ENCODE measurements at places on chromosomes 3 and 15. TPM values are rescaled to one million over a fixed set of nuclear protein-coding genes. Genes with fewer than 3 reads are reported as not detected.

Gene FSIP1
- 0.72 TPM for total RNA-seq

Gene GXYLT2
- 15.1 TPM for total RNA-seq

Gene PLCB2
- 4.4 TPM for total RNA-seq

Gene LSAMP
- total RNA-seq, result 6.4 TPM

Gene DNAJA4
- total RNA-seq, result 18.6 TPM

Gene SLC12A1
- total RNA-seq, result not detected

Gene STT3B
- 192 TPM for total RNA-seq

Gene CLDN1
- total RNA-seq, result 8.7 TPM

Gene SOX2
- total RNA-seq, result 39.5 TPM

Gene RNU5B-1
- total RNA-seq, result not detected

Gene NRG4
- 0.54 TPM for total RNA-seq

Gene PLIN1
- 0.11 TPM for total RNA-seq

Gene SUCNR1
- not detected for total RNA-seq

Gene EIF4E3
- 2.4 TPM for total RNA-seq

Gene RNF168
- total RNA-seq, result 48.4 TPM

Gene CYFIP1
- total RNA-seq, result 134 TPM

Gene JMJD7
- 24.2 TPM for total RNA-seq

Gene ATP13A4
- total RNA-seq, result 1.3 TPM

Gene GABRB3
- total RNA-seq, result 122 TPM

Gene MIX23
- 62.6 TPM for total RNA-seq

Gene RASGRF1
- 0.05 TPM for total RNA-seq

Gene TEX9
- 8.2 TPM for total RNA-seq

Gene SLC28A1
- not detected for total RNA-seq

Gene REC114
- not detected for total RNA-seq

Gene RGMA
- 19.7 TPM for total RNA-seq

Gene LRRC49
- total RNA-seq, result 7.3 TPM

Gene MKRN3
- total RNA-seq, result not detected

Gene MLF1
- total RNA-seq, result 20.0 TPM

Gene TMEM40
- total RNA-seq, result not detected

Gene UCN2
- total RNA-seq, result 0.33 TPM

Gene CYP8B1
- not detected for total RNA-seq

Gene COL6A5
- 0.07 TPM for total RNA-seq

Gene LRRC34
- 10.0 TPM for total RNA-seq

Gene HHLA2
- total RNA-seq, result not detected

All from endodermal cell (in vitro differentiated cells).